Prostate gland (tissue), 2 donors: ENCODE measurements at places on chromosomes 2 and 18.

DNA sequence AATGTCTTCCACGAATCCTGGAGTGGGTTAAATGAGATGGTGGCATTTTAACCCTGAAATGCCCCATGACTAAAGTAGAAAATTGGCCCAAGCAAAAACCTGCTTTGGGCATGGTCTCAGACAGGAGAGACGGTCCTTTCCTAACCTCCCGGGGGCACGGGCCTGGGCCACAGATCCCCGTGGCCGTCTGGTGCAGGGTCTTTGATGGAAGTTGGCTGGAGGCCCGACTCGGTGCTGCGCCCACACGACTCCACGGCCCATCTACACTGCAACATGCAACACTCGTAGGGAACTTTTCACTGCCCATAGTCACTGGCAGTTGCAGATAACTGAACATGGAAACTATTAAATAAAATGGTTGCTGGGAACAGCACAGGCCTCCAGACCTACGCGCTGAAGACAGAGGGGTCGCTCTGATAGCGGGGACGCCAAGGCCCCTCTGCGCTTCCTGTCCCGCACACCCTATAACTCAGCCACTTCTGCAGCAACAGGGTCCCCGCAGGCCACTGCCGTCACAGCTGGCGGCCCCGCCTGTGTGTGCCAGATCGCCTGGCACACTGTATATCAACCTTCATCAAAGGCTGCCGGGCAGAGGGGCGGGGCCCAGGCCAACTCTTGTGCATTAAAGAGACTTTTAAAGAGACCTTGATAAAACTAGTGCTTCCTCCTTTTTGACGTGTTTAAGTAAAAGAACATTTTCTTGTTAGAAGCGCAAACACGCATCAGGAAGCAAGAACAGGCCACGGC lies 214.1 kb downstream of the TWIST2 start:
- no peak for DNase-seq

DNA sequence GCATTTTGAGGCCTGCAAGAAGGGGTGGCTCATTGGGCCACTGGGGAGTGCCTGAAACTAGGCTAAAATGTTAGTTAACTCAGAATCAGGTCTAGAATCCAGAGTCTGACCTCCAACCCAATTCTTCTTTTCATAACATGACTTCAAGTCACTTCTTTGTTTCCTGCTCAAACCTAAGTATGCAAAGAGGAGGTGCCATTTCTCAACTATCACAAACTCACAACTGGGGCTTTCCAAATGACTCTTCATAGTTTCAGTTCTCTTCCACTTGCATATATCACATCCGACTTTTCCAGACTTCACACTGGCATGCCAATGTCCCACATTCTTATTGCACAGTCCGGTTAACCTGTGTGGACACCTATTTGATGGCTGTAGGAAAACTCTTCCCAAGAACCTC lies 211.6 kb downstream of the TCF4 start:
- DNase-seq: no peak

GRCh38 chr2:225091336-225091735 lies 49.1 kb upstream of the DOCK10 start:
- DNase-seq: no peak

GRCh38 chr2:73925853-73926492 lies 707 bp upstream of the DGUOK start:
- DNase-seq: peak; percentile 44

- DNase-seq: no peak
These were observed 116.6 kb upstream of the NOSTRIN start for GRCh38 chr2:168685600-168686451.

- DNase-seq: no peak
These were observed 162.2 kb downstream of the PRPF40A start for GRCh38 chr2:152555048-152555447.

GRCh38 chr2:40098786-40099470 lies 319.9 kb upstream of the THUMPD2 start:
- DNase-seq: no peak

- no peak for DNase-seq
These were observed 249.3 kb upstream of the MYT1L start for GRCh38 chr2:2580341-2580740.
